ENCODE measurements at places on chromosomes 3 and 15. TPM values are rescaled to one million over a fixed set of nuclear protein-coding genes. Genes with fewer than 3 reads are reported as not detected.
A peak's percentile ranks its signal among the peaks of the same experiment; 100 is the strongest.

- DNase-seq: peak; percentile 42
Observed at GRCh38 chr15:77393471-77393840, 26.4 kb downstream of the PEAK1 start.

- peak; percentile 26 for DNase-seq
Observed at GRCh38 chr3:146543461-146544001, 876 bp downstream of the PLSCR1 start.

DNA sequence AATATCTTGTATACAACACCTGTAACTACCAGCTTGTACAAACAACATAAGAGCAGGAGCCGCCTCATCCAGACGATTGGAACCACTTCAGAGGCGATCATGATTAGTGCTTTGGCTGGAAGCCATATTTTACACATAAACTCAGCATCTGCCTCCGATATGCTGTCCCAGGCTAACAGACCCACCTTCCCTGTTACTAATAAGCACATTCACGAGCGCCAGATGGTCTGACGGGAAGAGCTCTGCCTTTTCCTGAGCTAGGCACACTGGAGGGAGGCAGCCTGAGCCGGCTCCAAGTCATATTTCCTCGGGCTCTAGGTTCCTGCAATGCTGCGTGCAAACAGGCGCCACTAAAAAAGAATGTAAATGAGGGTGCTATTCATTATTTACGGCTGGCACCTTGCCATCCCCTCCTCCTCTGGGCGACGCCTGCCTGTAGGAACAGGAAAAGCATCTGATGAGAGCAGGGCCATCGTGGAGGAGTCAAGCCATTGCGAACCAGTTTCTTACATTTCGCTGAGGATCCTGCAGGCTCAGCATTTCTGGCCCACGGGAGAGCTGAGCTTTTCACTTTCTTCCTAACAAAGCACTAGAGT lies 98.2 kb downstream of the ANXA2 start:
- DNase-seq: peak; percentile 23

DNA sequence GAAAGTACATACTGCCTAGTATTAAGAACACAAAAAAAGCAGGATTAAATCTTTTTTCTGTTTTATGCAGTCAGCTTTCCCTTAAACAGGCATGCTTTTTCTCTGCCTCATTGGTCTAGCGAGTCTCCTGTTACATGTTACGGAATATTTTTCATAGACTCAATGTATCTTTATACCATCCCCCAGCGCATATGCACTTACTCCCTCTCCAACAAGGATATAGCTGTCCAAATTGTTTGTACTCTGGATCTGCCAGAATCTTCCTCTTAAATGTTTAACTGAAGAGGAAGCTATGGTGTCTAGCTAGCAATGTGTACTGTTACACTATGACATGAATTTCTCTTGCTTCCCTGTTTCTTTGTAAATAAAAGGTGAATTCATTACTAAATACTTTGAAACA lies 9.2 kb upstream of the SLCO3A1 start:
- DNase-seq: no peak

The PP2D1 gene
- not detected for total RNA-seq

DNA sequence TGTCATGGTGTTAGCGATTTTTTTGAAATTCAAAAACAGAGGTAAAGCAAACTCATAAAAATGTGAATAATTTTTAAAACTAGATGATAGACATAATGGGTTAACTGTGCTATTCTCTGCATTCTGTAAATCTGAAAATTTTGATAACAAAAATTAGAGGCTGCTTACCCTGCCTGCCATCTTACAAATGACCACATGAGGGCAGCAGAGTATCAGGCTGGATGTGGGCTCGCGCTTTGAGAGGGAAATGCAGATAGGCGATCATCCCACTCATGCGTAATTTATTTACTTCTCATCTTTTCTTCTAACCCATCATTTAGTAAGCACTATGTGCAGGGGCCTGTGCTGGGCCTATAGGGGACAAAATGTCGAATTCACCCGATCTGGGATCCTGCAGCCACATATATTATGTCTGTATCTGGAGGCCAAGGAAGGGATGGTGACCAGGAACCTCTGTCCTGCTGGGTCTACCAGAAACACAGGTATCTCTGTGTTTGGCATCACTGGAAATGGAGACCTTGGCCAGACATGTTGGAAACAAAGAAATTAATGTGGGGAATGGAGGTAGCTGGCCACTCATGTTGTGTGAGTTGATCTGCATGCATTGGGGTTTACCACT lies 7.8 kb upstream of the RAD18 start:
- no peak for DNase-seq
